ENCODE measurements at places on chromosomes 2 and 18. TPM values are rescaled to one million over a fixed set of nuclear protein-coding genes. Genes with fewer than 3 reads are reported as not detected.

The C2orf72 gene
- polyA plus RNA-seq = 0.54 TPM

The LOXHD1 gene
- 1.4 TPM for polyA plus RNA-seq

The LCT gene
- 0.12 TPM for polyA plus RNA-seq

The RRM2 gene
- 56.2 TPM for polyA plus RNA-seq

The C2orf78 gene
- polyA plus RNA-seq = not detected

The SCTR gene
- 5.6 TPM for polyA plus RNA-seq

The TXNDC2 gene
- 0.09 TPM for polyA plus RNA-seq

The DGUOK gene
- polyA plus RNA-seq = 56.5 TPM

The SMAD7 gene
- polyA plus RNA-seq = 55.0 TPM

The CNRIP1 gene
- 46.9 TPM for polyA plus RNA-seq

The LYPD1 gene
- polyA plus RNA-seq = 1.5 TPM

The FOXD4L1 gene
- polyA plus RNA-seq = 0.13 TPM

The SALL3 gene
- 0.06 TPM for polyA plus RNA-seq

The SP5 gene
- 8.5 TPM for polyA plus RNA-seq

The RGPD8 gene
- 5.6 TPM for polyA plus RNA-seq

The WNT6 gene
- polyA plus RNA-seq = not detected

The TUBB8B gene
- 1.2 TPM for polyA plus RNA-seq

The POTEI gene
- 0.23 TPM for polyA plus RNA-seq

The TRIB2 gene
- polyA plus RNA-seq = 77.2 TPM

The SDC1 gene
- polyA plus RNA-seq = 82.5 TPM

The CLIP4 gene
- polyA plus RNA-seq = 16.6 TPM

The ABHD1 gene
- 1.0 TPM for polyA plus RNA-seq

The CHCHD5 gene
- polyA plus RNA-seq = 20.0 TPM

The SKA1 gene
- 8.2 TPM for polyA plus RNA-seq

The CFAP65 gene
- 4.5 TPM for polyA plus RNA-seq

The VWC2L gene
- not detected for polyA plus RNA-seq

The GALNT14 gene
- 4.4 TPM for polyA plus RNA-seq

The GDF7 gene
- 0.24 TPM for polyA plus RNA-seq

The CD302 gene
- polyA plus RNA-seq = 55.4 TPM

The QPCT gene
- 7.4 TPM for polyA plus RNA-seq

The IGFBP5 gene
- 126 TPM for polyA plus RNA-seq

The MYL12A gene
- 338 TPM for polyA plus RNA-seq

The CCDC74A gene
- polyA plus RNA-seq = 9.9 TPM
